Activated T-helper 1 cell treated with Interleukin-2 at 50 U/mL for 16 hours (primary cell): ENCODE measurements at places on chromosomes 7 and 10.

DNA sequence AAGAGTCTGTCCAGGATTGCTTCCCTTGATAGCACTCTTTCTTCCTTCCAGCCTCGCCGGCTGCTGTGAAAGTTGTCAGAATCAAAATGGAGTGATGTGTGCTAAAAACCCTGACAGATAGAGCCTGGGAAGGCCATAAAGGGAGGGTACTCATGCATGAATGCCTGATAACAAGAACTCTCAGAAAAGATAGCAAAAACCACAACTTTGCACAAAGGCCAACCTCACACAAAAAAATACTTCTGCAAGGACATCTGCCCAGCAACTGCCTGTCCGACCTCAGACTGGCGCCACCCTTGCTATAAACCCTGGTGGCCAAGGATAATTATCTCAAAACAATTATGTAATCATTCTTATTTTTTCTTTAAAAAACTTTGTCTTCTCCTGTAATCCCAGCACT, 133.2 kb upstream of the SVIL start:
- no peak for DNase-seq

GRCh38 chr10:13651969-13652720, 65.4 kb downstream of the PRPF18 start:
- DNase-seq: no peak

GRCh38 chr10:34171957-34172527, 643.1 kb downstream of the PARD3 start:
- DNase-seq: no peak

- no peak for DNase-seq
Observed at GRCh38 chr10:116030576-116030975, 242.4 kb downstream of the GFRA1 start.

DNA sequence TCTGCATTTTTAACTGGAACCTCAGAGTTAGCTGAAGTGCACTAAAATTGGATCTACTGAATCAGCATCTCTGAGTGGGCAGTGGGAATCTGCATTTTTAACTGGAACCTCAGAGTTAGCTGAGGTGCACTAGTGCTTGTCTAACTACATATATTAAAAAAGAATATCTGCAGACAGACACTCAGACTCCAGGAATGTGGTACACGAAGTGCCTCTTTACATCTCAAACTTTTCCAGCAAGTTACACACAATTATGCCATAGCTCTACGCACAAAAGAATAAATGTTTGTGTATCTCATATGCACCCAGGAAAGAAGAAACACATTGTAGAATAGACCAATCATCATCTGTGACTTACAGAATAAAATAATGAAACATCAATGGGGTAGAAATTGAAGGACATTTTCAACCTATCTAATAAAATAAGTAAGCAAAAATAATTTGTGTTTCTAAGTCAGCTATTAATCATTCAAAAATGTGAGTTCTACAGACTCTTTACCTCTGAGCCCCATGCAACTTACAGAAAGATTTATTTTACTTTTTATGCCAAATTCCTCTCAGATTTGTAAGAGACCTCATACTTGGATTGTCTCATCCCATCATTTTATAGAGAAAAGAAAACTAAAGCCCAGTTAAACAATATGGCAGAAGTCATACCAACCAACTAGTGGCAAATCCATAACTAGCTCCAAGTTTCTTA, 28.3 kb downstream of the PPP1R3A start:
- DNase-seq: no peak

- DNase-seq: no peak
Observed at GRCh38 chr10:35498693-35499092, 106.4 kb upstream of the GJD4 start.

GRCh38 chr10:67487906-67488619, 207.9 kb downstream of the CTNNA3 start:
- DNase-seq: no peak

DNA sequence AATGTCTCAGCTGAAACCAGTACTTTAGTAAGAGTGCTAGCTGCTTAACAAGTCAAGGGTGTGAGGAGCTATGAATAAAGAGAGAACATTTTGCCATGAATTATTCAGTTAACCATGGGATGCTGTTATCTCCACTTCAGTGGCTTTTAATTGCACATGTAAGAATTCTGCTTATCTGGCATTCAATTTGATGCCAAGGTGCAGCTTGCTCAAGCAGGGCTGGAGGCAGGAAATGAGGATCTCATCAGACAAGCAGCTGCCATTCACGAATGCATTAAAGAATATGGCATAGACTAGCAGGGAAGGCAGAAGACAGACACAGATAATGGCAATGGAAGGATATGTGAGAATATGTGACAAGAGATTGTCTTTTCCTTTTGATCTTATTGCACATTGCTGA, 697.8 kb downstream of the NRG3 start:
- no peak for DNase-seq

DNA sequence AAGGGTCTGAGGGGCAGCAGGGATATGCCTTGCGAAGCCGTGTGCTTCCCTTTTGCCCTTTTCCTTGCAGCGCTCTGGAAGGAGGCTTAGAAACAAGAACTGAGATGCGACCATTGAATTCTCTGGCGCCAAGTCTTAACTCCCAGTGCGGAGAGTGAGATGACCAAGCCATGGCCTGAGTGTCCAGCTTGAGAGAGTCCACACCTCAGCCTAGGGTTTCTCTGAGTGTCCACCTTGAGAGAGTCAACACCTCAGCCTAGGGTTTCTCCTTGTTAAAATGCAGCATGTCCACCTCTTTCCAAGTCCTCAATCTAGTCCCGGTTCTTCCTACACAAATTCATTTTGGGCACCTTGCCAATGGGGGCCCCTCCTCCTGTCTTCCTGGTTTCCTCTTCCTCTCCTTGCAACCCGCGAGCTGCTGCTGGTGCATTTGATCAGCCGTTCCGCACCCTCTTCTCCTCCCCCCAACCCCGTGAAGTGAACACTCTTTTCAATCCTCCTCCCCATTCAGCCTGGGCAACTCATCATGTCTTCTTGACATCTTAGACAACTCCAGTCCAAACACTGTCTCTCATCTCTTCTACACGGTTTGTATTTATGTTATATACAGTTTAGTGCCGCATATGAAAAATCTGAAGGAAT, 178.2 kb upstream of the PITRM1 start:
- no peak for DNase-seq

DNA sequence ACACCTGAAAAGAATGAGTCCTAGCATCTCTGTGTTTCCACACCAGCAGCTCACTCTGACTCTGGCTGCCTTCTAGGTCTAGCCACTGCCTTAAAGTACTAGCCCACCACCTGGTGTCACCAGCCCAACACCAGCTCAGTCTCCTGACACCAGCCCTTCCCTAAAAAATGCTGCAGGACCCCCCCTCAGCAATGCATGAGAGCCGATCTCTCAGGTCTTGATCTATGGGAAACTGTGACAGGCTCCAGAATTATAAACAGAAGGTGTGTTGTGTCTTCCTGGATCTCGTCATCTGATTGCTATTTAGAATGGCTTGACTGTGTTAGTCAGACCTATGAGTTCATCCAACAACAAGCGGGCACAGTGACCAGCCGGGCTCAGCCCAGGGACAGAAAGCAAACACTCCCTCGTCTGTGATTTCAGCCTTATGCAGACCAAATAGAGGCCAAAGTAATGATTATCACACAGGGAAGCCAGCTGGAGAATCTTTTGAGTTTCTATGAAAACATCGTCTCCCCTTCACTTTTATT, 66.6 kb downstream of the CUBN start:
- no peak for DNase-seq

DNA sequence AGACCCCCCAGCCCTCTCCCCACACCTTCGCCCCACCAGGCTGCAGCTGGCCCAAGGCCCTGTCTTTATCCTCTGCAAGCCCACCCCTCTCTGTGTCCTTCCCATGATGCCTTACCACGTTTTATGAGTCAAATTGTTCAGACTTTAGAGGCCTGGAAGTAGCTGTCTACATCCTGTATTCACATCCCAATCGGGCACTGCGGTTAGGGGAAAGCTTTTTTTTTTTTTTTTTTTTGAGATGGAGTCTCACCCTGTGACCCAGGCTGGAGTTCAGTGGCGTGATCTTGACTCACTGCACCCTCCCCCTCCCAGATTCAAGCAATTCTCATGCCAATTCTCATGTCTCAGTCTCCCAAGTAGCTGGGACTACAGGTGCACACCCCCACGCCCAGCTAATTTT, 121.5 kb upstream of the SH2B2 start:
- DNase-seq: no peak

GRCh38 chr7:86788948-86789347, 145.2 kb downstream of the GRM3 start:
- no peak for DNase-seq

GRCh38 chr7:142459551-142459963, 201.7 kb upstream of the PRSS58 start:
- DNase-seq: no peak

DNA sequence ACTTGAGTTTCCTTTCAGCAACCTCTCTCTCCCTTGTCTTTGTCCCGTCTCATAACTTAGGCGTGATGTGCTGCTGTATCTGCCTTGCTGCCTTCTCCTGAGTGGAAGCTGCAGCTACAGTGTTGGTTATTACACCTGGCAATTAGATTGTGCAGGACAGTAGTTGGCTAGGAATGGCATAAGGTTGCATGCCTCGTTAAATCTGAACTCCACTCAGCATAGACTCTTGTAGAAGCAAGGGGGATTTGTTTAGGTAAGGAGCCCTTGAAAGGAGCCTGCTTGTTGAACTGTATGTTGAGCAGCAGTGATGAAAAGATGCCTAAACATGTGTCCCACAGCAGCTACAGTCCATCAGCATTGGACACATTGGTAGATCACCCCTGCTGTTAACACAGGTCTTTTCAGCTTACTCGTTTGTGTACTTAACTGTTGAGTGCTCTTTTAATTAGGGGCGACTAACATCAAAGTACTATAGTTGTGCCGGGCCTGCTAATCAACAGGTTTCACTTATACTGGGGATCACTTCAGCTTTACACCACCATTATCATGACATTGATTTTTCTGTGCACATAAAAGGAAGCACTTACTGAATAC, 225.0 kb downstream of the AUTS2 start:
- no peak for DNase-seq

DNA sequence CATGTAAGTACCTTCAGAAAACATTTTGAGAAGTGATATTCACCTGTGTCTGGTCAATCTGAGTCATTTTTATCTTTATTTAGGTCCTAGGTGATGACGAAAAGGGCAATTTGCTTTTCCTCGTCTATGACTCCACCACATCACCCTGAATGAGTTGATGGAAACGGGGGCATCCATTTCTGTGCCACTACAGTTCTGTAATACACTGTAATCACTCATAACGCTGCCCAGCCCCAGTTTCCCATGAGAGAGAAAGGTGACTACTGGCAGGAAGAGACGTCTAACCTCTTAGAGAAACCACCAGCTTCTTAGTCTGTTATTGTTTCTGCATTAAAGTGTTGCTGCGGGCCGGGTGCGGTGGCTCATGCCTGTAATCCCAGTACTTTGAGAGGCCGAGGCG, 205.3 kb upstream of the MKLN1 start:
- no peak for DNase-seq

DNA sequence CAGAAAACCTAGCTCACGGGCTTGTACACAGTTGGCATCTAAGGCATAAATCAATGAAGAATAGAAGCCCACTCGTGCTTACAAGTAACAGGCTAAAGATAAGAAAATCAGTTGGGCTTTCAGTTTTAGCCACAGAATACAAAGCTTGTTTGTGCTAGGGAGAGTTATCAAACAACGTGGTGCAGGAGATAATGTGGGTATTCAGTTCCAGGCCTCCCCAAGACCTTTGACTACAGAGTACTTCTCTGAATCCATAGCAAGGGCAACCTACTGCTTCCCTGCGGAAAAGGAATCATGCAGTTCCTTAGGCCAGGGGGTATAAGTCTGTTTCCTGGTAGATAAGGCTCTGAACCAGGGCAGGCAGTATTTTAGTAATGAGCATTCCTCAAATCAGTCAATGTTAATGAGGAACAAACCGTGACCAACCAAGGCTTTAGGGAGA, 219.5 kb upstream of the CSTF2T start:
- DNase-seq: no peak

GRCh38 chr10:99484626-99485581, 47.8 kb upstream of the NKX2-3 start:
- DNase-seq: no peak

DNA sequence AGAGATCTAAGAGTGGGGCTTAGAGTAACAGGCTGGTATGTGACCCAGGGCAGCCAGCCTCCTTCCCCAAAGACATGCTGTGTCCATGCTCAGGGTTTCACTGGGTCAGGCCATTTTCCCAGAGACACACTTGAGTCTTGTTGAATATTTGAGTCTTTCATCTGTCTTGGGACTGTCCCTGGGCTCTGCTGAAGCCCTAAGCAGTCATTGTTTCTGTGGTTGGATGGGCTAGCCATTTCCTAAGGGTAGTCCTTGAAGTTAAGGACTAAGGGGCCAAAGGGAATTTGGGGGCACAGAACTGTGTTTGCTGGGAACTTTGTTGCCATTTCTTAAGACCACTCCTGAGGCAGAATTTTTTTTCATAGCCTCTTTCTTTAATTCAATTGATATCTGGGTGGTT, 98.4 kb upstream of the SAMD8 start:
- DNase-seq: no peak

GRCh38 chr7:70636169-70636568, 495.8 kb upstream of the GALNT17 start:
- DNase-seq: no peak

DNA sequence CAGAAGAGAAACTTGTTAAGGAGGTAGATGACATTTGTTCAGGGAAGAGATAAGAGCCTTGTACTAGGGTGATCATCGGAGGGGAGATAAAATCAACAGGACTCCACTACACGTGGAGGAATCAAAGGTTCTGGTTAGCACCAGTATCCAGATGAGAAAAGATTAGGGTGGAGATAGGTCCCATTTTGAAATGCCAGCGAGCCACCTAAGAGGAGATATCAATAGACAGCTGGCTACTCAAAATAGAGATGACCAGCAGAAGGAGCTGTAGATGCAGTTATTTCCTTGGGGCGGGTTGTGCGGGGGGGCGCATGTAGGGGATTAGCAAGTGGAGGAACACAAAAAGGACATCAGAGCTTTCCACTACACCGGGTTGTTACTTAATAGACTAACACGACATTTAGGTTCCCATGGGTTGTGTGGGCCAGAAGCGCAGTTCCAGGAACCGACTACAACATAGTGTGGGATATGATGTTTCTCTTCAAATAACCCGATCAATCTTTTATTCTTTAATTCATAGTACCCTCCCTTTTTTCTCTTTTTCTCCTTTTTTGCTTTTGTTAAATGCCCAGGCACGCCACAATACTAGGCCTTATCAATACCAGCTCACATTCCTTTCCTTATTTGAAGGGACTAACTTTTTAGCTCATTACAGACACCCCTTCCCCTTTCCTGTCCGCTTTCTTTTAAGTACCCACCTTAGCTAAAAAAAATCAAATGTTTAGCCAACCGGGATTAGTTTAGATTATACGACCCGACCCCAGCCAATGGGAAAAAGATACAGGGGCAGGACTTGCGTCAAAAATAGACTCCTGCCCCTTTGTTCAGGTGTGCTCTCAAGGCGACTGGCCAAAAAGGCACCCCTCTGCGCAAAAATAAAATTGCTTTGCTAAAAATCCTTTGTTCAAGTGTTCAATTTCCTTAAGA, 2.0 kb upstream of the KIF11 start:
- no peak for DNase-seq
